ENCODE measurements at places on chromosomes 3 and 15.

- DNase-seq, result no peak
Observed at GRCh38 chr3:8984081-8984480, 20.8 kb upstream of the RAD18 start.

- DNase-seq, result no peak
Observed at GRCh38 chr15:46682969-46683791, 1034.1 kb upstream of the SEMA6D start.

DNA sequence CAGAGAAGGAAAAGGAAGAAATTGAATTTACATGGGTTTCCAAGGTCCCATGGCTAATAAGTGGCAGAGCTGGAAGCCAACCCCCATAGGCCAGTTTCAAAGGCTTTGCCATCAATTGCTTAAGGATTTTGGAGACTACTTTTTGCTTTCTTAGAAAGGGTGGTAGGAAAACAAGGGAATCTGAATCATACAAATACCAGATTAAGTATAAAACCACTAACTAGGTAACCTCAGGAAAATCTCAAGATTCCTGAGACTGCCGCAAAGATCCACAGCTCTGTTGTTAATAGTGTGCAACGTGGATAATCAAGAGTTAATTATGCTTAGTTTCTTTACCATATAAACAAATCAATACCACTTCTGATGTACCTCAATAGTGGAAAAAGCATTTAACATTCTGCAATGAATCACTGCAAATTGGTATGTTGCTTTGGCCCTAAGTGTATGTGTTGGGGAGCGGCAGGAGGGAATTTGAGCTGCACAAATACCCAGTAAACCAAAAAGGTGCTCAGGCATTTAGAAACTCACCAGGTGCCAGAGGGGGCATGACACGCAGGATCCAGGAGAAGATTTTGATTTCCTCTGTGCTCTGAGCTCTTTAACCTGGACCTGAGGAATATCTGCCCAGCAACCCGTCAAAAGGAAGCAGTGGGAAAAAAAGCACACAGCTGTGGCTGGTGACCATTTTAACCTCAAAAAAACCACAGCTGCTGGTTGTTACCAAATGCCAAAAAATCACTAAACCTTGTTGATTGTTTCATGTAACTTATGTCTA is 22.0 kb downstream of the AADAC start:
- DNase-seq, result peak; percentile 13

DNA sequence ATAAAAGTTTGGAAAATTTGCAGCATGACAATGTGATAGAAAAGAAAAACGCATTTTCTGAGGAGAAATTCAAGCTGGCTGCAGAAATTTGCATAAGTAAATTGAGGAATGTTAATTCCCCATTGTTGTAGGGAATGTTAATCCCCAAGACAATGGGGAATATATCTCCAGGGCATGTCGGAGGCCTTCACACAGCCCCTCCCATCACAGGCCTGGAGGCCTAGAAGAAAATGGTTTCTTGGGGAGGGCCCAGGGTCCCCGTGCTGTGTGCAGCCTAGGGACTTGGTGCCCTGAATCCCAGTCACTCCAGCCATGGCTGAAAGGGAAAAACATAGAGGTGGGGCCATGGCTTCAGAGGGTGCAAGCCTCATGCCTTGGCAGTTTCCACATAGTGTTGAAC is 101.1 kb downstream of the BOC start:
- peak; percentile 65 for DNase-seq

DNA sequence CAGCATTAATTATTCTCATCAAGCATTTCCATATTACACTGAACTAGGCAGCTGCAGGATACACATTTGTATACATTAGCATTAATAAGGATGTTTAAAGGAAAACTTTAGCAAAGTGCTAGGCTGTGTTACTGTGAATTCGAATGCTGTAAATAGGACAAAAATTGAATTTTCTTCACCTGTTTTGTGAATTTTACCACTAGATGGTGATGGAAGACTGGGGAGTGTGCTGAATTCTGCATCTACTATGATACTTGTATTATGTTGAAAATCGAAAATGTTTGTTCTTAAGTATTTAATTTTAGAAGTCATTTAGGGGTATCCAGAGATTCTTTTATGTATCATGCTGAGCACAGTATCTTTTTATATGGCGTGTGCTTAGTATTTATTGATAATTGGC is 12.3 kb upstream of the P2RY14 start:
- DNase-seq, result no peak

GRCh38 chr15:86526938-86527690 is 447.4 kb downstream of the AGBL1 start:
- no peak for DNase-seq

DNA sequence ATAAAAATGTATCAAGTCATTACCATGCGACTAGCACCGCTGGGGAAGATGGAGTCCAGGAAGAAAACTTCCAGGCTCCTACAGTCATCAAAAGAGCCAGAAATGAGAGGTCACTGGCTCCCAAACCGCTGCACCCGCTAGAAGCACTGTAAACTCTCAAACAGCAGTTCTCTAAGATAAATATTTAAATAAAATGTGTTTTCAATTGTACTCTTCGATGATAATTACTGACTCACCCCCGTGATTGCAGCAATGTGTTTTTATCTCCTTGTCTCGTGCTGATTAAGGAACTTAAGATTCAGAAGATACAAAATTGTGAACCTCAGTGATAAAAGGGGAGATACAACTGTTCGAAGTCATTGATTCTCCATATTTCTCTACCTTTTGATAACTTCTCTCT is 45.8 kb upstream of the FOXP1 start:
- DNase-seq, result no peak

GRCh38 chr3:114383875-114384557 is 90.2 kb downstream of the TIGIT start:
- peak; percentile 89 for DNase-seq

DNA sequence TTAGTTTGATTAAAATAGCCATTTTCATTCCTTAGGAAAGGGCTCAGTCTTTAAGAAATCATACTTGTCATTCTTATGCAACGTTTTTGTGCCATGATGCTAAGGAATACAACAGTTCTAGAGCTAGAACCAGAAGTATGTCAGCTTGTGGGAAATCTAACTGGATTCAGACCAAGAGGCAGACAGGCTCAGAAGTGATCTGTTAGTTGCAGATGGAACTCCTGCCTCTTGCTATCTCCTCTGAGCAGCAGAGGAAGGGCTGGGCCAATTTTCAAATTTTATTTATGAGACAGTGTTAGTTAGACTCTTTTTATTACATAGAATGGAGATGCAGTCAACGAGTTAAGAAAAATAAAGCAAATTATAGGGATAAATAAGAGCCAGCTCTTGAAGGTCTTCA is 48.5 kb upstream of the RYR3 start:
- no peak for DNase-seq

DNA sequence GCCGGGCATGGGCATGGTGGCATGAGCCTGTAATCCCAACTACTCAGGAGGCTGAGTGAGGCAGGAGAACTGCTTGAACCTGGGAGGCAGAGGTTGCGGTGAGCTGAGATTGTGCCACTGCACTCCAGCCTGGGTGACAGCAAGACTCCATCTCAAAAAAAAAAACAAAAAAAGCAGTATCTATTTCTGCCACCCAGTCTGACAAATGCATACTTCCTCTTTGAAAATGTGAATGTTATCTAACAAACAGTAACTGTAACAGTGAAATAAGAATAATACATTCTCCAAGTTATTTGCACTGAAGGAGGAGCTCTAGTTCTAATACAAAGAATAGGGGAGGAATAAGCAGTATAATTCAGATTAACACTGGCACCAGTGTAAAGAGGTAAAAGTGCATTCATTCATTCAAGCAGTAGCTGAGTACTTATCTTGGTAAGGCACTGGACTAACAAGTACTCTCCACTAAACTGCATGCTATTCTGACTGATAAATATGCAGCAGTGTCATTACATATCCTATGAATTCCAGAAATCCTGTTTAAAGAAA is 12.9 kb downstream of the VPS13C start:
- DNase-seq, result no peak

DNA sequence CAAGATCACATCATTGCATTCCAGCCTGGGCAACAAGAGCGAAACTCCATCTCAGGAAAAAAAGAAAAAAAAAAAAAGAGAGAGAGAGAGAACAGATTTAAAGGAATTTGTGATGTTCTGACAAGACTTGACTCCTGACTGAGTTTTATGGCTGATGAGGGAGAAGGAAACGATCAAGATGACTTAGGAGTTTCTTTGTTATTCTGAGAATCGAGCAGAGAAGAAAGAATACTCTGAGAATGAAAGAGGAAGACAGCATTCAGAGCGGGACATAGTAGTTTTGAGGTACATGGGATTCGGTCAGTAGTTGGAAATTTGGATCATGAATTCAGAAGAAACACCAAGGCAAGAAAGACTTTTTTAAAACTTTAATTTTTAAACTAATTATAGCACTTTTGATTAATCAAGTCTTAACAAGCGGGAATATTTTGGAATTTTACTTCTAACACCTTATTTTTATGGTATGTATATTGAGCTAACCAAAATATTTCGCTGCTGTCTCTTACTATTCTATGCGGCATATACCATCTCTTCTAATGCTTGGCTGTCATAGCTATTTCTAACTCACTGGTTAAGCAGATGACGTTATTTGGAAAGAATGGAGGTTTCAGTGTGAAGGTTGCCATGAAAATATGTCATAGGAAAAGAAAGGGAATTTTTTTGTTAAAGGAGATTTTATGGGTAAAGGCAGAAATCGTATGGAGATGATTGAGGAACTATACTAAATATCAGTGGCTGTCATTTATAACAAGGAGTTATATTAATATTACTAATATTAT is 644.1 kb downstream of the RBMS3 start:
- DNase-seq, result peak; percentile 12

DNA sequence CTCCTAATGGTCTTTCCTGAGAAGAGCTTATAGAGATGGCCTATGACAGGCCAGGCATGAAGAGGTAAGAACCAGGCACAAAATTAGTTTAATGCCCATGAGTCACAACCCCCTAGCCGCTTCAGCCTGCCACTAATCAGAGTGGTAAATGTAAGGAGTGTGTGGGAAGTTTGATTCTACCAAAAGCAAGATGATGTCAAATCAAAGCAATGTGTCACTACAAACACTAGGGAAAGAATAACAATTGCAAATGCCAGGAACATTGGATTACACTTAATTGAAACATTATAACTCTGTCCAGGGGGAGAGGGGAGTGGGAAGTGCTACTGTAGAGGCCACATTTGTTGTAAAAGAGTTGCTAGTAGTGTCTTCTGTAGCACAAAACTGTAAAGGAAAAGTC is 596.6 kb upstream of the AGTR1 start:
- no peak for DNase-seq

DNA sequence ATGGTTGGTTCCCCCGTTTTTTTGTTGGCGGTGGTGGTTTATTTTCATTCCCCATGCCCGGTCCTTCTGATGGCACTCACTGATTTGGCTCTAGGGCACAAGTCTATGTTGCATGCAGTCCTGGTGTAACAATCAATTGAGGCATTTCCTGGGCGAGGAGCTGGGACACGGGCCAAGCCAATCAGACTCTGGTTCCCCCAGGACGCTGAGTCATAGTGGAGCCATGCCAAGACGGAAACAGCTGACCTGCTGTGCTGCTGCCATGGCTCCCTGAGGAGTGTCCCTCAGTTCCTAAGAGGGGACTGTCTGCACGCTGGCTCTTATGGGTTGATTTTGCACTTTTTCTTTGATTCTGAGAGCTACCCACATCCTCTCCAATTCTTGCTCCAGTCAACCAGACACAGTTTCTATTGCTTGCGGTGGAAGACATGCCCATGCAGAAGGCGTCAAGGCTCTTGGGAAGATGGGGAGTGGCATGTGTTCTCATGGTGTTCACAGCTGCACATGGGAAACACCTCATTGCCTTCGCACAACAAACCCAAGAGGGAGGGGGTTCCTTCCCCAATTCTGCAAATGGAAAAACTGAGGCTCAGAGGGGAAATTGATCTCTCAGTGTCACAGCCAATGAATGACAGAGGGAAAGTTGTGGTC is 28.3 kb upstream of the ALDH1L1 start:
- DNase-seq, result no peak

DNA sequence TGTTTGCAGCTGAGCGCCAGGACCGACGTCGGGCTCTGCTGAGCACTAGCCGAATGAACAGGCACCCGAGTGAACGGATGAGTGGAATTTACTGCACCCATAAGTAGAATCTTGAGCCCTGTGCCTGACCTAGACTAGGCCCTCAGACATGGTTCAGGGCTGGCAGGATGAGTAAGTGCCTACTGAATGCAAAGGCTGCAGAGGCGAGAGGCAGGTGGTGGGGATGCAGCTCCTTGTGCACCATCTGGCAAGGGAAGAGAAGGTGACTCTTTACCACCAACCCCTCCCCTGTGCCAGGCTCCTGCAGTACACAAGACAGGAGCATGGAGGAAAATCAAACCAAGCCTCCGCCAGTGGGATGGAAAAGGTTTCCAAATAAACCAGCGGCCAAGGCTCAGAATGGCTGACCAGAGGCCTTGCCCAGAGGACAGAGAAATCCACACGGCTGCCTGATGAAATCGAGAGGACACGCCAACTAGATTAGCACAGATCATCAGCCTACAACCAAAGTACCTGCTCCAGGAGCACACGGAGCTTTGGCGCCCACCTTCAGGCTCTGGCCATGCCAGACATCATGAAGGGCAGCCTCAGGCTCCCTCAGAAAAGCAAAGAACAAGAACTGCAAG is 141.7 kb upstream of the IQSEC1 start:
- DNase-seq, result no peak

DNA sequence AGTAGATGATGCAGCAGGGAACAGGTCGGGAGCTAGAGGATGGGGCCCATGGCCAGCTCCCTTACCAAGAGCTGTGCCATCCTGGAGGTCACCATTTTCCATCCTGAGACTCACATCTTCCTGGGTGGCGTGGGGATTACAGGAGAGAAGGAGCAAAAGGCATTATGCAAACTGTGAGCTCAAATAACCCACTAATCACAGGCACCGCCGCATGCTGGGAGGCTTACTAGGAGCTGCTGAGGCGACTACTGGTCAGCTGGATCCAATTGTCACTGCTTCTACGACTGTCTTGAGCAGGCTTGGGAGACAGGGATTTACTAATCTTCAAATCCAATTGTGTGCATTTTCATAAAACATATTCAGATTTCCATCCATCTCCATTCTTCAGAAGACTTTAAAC is 12.5 kb upstream of the KBTBD12 start:
- no peak for DNase-seq

All from GM23338 (cell line).